ENCODE measurements at places on chromosomes 12 and 14.

DNA sequence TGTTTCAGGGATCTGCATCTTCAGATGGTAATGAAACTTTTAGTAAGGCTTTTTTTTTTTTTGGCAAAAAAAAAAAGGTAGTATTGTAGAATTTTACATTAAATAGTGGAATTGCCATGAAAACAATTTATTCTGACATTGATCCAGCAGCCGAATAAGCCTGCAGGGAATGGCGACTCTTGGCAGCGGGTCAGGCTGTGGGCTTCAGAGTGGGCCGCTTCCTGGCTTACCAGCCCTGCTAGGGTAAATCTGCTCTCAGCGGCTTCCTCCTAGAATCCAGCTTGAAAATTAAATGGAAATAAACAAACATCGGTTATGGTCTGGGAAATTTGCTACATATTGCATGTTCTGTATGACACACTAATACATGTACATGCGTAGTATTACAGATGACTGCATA is 34.8 kb downstream of the SFSWAP start:
- DNase-seq, result no peak

GRCh38 chr12:131020326-131021153 is 66.8 kb downstream of the ADGRD1 start:
- no peak for DNase-seq

- DNase-seq, result no peak
Measured at GRCh38 chr12:128420163-128420562, 153.2 kb downstream of the TMEM132C start.

GRCh38 chr12:41532072-41532471 is 344.0 kb downstream of the PDZRN4 start:
- no peak for DNase-seq

- peak; percentile 24 for DNase-seq
Measured at GRCh38 chr12:117854339-117855012, 114.3 kb downstream of the KSR2 start.

DNA sequence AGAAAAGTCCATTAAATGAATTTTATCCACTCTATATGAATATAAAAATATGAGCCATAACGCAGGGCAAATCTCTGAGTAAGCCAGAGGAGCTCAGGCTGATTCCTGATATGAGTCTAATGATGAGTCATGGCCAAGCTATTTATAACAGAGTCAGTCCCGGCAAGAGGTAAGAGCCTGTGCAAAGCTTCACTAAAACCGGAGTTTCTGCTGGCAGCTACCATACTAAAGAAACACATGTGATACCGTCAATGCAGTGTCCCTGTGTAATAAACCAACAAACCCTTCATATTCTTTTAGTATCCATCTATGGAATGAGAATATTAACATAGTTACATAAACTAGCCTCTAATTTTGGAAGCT is 319.4 kb downstream of the KCNC2 start:
- DNase-seq, result no peak

DNA sequence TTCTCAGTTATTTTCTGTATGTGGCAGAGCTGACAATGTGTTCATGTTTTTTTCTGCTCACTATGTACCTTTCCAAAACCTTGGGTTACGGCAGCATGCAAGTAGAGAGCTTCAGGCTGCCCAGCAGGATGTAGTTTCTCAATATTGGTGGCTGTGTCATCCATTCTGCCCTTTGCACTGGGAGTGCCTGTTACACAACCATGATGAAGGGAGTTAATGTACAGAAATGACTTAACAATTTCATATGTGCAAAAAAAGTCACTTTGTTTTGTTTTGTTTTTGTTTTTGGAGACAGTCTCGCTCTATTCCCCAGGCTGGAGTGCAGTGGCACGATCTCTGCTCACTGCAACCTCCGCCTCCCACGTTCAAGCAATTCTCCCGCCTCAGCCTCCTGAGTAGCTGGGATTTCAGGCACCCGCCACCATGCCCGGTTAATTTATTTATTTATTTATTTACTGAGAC is 6.1 kb upstream of the CNIH1 start:
- DNase-seq, result peak; percentile 91

DNA sequence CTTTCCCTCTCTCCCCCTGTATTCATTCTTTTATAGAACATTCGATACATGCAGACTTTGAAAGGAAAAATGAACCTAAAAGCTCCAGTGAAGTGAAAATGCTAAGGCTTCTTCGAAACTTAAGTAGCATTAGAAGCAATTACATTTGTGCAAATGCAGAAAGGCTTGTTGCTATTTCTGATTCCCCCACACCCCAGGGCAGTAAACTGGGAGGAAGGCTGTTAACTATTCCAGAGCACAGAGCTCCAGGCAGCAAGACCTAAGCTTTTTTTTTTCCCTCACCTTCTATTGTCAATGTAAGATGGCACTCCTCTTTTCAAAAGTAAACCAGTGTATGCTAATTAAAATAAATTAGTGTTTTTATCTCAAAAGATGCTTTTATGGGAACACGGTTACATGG is 448.9 kb upstream of the TBX3 start:
- DNase-seq, result no peak

DNA sequence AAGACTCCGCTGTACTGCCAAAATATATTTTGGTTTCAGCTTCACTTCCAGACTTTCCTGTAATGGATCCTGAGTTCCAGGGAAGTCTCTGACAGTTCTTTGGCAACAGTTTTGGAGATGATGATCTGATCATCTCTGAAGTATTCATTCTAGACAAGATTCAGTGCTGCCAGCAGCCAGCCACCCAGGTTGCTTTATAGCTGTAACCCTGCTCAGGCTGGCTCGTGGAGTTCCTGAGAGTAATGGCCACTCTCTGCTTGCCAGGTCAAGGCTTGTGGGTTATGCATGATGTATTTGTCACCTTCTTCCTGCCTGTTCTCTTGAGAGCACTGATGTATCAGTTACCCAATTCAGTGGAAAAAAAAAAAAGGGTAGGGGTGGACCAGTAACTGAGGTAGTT is 124.3 kb downstream of the PPHLN1 start:
- no peak for DNase-seq

DNA sequence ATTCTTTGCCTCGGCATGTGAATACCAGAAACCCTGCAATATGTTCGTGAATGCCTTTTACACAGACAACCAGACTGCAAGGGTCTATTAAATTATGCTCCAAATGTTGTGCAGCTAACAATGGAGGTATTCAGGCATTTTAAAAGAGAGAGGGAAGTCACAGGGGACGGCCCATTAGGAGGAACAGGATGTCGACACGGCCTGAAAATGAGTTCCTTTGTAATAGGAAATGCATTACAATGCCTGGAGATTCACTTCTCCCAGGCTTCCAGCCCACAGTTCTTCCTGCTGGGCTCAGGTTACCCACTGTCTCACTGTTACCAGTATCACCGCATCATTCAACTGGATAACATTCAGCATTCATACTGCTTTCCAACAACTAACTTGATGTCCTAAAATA is 2.5 kb downstream of the DUSP6 start:
- DNase-seq, result peak; percentile 82

DNA sequence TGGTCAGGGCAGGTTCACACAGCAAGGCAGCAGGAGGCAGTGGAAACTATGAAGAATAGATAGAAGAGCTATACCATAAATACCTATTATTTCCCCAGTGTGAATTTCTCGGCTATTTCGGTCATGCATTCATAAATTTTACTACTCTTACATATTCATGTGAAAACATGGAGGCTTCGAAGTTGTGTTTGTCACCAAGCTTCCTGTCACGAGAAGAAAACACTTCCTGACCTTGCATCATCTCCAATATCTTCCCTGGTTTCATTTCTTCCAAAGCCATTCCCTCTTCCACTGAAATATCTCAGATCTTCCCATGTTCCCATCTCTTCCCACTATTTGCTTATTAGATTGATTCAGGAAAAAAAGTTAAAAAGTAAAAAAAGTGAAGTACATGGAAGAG is 80.4 kb downstream of the CPNE8 start:
- DNase-seq, result no peak

GRCh38 chr12:57266681-57267080 is 15.7 kb upstream of the STAC3 start:
- DNase-seq, result no peak

DNA sequence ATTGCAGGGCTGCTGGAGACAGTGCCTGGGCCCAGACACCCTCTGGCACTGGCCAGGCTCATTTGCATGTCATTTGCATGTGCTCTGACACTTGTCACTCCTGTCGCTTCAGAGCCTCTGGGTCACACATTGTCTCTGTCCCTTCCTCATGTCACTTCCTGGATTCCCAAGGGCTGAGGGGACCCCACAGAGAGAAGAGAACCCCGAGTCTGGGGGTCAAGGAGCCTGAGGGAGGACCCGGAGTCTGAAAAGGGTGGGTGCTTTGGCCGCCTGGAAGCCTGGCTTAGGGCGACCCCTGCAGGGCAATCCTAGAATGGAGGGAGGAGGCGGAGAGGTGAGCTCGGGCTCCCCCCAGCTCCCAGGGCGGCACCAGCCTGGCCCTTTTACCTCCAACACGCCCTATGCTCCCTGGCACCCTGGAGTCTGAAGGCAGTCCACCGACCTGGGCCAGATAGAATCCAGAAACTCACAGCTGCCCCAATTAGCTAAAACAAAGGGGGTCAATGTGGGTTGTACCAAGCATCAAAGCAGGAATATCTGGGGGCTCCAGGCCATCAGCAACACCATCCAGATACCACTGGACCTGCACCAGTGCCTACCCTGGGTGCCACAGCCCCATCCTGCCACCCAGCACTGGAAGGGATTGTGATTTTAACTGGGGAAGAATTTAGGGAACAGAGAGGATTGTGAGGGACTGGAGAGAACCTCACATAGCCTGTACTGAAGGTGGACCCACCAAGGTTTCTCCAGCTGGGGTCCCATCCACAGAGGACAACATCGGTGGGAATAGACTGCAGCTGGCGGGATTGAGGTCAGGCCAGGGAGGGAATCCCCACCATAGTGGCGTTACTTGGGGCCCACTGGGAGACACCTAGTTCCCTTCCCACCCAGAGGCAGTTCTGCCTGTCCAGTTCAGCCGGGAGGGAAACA is 21.8 kb upstream of the KRT78 start:
- DNase-seq, result peak; percentile 73

DNA sequence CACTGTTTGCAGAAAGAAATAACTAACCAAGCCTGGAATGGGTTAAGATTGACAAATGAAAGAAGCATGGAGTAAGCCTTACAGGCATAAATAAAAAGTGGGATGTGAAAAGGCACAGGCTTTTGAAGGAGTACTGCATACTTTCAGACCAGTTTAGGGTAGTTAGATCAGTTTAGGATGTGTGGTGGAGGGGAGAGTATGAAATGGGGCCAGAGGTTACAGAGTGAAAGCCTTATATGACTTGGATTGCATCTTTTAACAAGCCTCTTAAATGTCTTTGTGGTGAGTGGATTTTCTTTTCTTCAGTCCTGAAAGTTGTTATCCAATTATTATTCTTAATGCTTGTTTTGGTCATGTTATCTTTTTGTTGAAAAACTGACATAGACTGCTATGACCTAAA is 52.2 kb upstream of the TRHDE start:
- DNase-seq, result no peak

GRCh38 chr12:28993720-28994119 is 155.4 kb upstream of the FAR2 start:
- no peak for DNase-seq

GRCh38 chr12:120865098-120865497 is 39.1 kb downstream of the SPPL3 start:
- DNase-seq, result no peak

DNA sequence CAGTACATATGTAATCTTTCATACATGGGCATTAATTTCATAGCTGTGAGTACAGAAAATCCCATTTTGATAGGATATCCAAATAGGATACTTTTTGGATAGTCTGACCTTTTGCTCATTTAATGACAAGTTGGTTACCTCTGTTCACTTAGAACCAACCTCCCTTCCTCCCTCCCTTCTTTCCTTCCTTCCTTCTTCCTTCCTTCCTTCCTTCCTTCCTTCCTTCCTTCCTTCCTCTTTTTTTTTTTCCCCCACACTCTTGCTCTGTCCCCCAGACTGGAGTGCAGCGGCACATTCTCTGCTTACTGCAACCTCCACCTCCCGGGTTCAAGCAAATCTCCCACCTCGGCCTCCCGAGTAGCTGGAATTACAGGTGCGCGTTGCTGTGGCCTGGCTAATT is 162.9 kb downstream of the FUT8 start:
- DNase-seq, result no peak

- DNase-seq, result peak; percentile 60
Measured at GRCh38 chr12:89706986-89707702, 1.5 kb downstream of the ATP2B1 start.

DNA sequence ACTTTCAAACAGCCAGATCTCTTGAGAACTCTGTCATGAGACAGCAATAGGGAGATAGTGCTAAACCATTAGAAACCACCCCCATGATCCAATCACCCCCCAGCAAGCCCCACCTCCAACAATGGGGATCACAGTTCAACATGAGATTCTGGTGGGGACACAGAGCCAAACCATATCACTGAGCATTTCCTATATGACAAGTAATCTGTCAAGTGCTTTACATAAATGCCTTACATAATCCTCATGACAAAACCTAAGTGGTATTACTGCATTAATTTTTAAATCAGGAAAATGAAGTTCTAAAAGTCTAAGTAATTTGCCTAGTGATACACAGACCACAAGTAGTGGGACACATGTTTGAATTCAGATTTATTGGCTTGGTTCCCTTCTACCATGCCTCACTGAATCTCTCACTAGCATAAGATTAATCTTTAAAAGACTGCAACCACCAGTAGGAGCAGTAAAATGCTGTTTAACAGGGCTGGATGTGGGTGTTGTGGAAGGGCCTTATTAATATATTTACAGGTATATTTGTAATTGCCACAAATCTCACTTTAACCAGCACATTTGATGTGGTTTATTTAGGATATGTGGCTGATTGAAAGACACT is 323.1 kb upstream of the FBXO33 start:
- DNase-seq, result no peak

- DNase-seq, result no peak
Measured at GRCh38 chr14:48096897-48097296, 421.5 kb upstream of the MDGA2 start.

- no peak for DNase-seq
Measured at GRCh38 chr12:113325916-113326315, 9.0 kb downstream of the SLC8B1 start.

- no peak for DNase-seq
Measured at GRCh38 chr14:100062590-100062989, 2.6 kb upstream of the EVL start.

DNA sequence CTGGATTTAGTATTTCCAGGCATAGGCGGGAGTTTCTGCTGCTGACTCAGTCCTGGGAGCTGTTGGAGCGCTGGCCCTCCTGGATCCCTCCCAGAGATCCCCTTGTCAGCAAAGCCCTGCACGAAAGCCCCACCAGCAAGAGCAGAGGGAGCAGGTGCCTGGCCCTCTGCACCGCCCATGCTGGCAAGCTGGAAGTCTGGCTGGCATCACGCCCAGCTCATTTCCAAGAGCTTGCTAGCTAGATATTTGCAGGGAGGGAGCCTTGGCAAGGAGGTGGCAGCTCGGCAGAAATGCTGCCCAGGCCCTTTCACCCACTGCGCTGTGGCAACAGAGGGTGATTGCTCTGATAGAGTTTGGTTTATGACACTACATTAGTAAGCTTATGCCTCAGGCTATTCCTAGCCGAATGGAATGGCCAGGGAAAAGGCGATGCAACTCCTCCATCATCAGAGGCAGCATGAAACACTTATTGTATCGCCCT is 193.9 kb downstream of the EMP1 start:
- no peak for DNase-seq

- no peak for DNase-seq
Measured at GRCh38 chr12:18496156-18496555, 234.8 kb downstream of the PIK3C2G start.
